ENCODE measurements at places on chromosomes 12 and 14.

DNA sequence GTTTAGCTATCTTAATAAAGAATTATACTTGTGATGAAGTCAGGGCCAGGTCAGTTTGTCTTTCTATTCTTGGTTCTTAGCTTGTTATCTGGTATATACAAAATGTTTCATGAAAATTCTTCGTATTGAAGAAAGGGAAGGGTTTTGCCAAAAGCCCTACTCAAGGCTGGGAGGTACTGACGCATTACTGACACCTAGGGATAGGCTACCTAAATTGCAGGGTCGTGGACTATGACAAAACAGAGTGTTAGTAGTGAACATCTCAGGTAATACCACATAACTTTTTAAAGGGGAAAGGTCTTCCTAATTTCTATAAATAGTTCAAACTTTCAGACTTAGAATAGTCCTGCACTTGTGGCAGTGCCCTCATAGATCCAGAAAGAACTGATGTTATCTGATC, 246.3 kb downstream of the RGS6 start:
- DNase-seq, result no peak

GRCh38 chr12:1132311-1132710, 141.3 kb downstream of the ERC1 start:
- no peak for DNase-seq

- peak; percentile 57 for DNase-seq
Measured at GRCh38 chr14:54570631-54571415, 3.9 kb downstream of the SAMD4A start.

- no peak for DNase-seq
Measured at GRCh38 chr14:105445901-105446845, 26.5 kb downstream of the MTA1 start.

GRCh38 chr14:98956661-98957060, 315.3 kb downstream of the BCL11B start:
- no peak for DNase-seq

DNA sequence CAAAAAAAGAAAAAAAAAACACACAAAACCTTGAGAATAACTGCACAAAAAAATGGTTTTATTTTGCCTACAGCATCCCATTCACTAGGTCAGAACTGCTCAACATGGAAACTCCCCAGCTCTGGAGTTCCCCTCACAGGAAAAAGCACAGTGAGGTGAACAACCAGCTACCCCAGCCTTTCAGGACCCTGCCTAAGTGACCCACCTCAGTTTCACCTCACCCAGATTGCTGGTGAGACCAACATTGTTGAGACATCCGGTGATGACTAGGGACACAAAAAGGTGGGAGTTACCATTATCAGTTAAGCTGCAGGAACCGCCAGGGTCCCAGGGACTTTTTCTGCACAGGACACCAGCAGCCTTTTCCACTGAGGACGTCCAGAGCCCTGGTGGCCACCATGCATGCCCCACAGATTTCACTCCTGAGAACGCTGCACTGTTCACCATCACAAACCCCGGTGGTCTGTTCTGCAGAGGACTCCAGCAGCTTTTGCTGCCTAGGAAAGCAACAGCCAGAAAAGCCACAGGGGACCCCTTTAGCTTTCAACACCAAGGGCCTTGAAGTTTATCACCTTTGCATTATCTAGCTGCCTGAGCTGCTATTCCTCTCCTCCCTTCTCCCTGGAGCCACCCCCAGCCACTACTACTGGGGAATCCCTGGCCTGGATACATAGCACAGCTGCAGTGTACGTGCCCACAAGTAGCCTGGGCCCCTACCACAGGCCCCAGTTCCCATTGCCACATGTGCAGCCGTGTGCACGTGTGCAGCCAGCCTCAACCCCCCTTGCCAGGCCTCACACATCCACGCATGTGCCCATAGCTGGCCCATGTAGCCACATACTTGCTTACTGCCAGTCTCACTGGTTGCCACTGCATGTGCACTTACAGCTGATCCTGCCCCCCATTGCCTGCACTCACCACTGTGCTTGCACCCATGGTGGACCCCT, 62.5 kb upstream of the FAR2 start:
- no peak for DNase-seq

All from A673 (cell line).